ENCODE measurements at places on chromosomes 3 and 15.
A peak's percentile ranks its signal among the peaks of the same experiment; 100 is the strongest.

GRCh38 chr15:100720406-100720967 is 118.1 kb downstream of the ASB7 start:
- DNase-seq = no peak

GRCh38 chr15:45684533-45684932 is 49.7 kb downstream of the SQOR start:
- DNase-seq = no peak

DNA sequence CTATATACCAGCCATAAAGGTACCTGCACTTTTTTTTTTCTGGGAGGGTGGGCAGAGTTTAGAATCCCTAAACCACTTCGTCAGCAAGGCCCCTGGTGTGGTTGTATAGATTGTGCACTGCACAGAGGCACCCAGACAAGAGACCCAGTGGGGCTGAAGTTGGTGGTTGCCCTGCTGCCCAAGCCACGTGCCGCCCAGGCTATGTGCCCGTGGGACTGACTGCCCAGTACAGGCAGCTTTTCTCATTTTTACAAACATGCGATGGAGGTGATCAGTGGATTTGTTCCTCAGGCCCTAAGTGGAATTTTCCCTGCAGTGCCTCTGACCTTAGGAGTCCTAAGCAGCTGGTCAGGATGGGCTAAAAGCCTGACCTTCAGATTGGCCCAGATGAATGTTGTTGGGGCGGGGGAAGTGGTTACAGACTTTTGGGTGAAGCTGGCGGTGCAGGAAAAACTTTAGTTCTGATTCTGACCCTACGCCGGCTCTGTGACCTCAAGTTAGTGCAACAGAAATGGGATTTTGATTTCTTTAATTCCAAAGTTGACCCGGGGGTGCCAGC is 34.9 kb upstream of the LIMD1 start:
- DNase-seq = no peak

GRCh38 chr15:42270551-42270950 is 2.5 kb upstream of the GANC start:
- no peak for DNase-seq

DNA sequence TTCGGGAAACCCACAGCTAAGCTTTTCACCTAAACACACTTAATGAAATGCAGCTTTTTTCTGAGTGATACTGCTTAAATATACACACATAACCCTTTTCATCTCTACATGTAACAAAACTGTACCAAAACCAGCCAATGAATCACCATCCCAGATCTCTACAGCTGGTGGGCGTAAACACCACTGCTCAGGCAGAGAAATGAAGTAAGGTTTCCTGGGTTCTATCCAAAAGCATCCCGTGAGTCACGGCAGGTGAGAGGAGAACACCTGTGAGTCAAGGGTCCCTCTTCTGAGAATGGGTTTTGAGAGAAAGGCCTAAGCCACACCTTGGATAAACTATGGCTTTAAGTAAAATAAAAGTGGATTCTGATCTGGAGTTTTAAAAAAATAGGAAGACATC is 2.6 kb downstream of the CLDN1 start:
- DNase-seq = no peak

DNA sequence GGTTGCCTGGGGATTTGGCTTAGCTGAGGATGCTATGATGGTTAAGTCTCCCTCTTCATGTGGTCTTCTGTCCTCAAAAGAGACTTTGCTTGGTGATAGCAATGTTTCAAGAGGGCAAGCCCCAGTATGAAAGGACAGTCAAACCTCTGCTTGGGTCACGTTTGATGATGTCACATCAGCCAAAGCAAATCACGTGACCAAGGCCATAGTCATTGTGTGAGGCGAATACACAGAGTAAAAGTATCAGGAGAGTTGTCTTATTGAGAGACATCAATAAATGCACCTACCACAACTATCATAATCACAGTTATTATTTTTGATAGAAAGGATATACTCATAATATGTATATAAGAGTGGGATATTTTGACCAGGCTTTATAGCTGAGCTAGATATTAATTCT is 243.0 kb downstream of the EPHA6 start:
- no peak for DNase-seq

DNA sequence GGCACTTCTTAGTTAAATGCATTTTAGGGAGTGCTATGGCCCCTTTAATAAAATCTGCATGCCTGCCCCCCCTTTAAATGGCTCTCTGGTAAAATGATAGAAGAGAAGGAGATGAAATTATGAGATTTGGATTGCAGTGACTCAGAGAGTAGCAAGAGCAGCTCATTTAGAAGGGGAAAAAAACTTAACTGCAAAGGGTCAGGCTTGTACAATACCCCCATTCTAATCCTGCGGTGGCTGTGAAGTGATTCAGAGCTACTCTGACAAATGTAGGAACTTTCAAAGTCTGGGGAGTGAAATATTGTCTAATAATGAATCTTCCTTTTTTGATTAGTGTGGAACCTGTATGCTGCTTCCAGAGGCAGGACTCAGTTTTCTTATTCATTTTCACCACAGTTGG is 44.1 kb upstream of the TBC1D23 start:
- no peak for DNase-seq

DNA sequence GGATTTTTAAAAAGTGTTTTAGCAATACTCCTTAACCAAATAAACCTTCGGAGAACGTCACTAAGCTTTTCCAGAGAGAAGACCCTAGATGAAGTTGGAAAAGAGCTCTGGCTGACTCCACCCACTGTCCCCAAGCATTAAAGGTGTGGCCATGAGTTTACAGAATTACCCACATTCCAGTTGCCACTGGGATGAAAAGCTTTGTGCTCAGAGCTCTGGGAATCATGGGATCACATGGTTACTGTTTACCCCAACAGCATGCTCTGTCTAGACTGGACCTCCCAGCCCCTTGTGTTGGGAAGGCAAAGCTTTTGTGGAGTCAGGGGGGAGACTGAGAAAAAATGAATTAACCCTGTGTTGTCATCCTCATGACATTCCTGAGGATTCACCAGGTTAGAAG is 55.3 kb downstream of the CCK start:
- no peak for DNase-seq

- peak; percentile 79 for DNase-seq
These were observed at the start of gene DAPK2 for GRCh38 chr15:64046421-64047153. DAPK2 (minus strand) TSS chr15:64046485; CDS start chr15:64040261, 6,224 bp downstream.

GRCh38 chr3:138833899-138834595 is 681 bp downstream of the PIK3CB start:
- peak; percentile 55 for DNase-seq

- DNase-seq = no peak
These were observed 5.4 kb downstream of the BAHD1 start for GRCh38 chr15:40446144-40446543.

DNA sequence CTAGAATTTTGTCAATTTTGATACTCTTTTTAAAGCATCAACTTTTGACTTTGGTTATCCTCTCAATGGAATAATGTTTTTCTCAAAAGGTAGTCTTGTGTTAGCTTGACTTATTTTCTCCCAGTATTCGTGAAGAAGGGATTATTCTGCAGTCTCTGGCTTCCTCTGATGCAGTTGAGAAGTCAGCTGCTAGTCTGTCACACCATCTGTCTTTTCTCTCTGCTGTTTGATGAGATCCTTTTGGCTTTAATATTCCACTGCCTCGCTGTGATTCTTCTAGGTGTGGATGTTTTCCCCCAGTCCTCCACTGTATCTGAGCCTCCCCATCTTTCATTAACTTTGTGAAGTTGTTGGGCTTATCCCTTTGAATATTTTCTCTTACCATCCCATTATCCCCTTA is 141.0 kb downstream of the WDR72 start:
- no peak for DNase-seq

DNA sequence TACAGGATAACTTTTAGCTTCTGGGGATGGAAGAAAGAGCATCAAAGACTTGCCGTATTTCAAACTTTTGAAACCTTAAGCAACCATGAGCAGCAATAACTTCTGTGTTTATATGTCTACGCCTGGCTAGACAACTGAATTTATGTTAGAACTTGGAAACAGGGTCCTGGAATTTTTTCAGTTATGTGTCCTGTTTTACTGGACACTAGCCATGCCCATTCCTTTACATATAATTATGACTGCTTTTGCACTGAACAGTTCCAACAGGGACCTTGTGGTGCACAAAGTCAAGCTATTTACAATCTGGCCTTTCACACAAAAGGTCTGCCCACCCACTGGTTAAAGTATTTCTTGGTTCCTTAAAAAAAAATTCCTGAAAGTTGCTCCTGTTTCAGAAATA is 37.1 kb downstream of the TJP1 start:
- no peak for DNase-seq

DNA sequence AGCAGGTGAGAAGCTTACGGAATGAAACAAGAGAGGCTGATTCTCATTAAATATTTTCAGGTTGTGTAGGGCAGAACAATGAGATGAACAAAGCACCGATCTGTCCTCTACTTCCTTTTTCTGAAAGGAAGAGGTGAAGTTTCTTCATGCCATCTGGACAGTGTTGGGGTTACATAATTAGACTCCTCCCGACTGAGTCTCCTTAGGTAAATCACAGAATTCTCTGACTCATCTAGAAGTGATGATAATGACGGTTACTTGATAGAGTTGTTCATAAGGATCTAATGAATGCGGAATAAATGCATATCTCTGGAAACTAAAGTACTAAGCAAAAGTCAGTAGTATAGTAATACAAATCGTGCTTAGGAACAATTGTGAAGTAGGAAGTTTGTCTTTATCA is 21.2 kb downstream of the CRTC3 start:
- no peak for DNase-seq

DNA sequence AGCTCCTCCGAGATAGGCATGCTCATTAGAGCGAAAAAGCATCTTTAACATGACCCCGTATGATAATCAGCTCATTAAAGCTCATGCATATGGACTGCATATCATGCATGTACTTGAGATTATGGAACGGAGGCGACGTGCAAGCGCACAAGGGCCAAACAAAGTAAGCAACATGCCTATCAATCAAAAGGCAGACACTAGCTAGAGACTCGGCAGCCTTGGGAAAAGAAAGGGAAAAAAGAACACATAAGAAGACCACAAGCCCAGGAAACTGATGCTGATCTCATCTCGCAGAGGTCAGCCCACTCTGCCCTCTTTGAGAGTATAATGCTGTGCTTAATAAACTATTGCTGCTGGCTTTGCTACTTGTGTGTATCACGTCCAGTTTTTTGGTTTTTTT is 2.6 kb upstream of the ACOX2 start:
- DNase-seq = no peak

GRCh38 chr3:73513260-73513659 is 111.5 kb downstream of the PDZRN3 start:
- no peak for DNase-seq

GRCh38 chr15:66681395-66681794 is 20.6 kb upstream of the SMAD6 start:
- DNase-seq = no peak

DNA sequence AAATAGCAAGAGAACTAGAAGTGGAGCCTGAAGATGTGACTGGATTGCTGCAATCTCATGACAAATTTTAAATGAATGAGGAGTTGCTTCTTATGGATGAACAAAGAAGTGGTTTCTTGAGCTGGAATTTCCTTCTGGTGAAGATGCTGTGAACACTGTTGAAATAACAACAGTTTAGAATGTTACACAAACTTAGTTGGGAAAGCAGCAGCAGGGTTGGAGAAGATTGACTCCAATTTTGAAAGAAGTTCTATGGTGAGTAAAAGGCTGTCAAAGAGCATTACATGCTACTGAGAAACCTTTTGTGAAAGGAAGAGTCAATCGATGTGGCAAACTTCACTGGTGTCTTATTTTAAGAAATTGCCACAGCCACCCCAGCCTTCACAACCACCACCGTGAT is 220.9 kb upstream of the LRRFIP2 start:
- DNase-seq = no peak

- DNase-seq = no peak
These were observed 101.0 kb upstream of the CPNE4 start for GRCh38 chr3:132135628-132136333.

Data from left cardiac atrium (tissue), 4 donors.